WTC11 (cell line): ENCODE measurements at places on chromosomes 12 and 14.
A peak's percentile ranks its signal among the peaks of the same experiment; 100 is the strongest.

GRCh38 chr12:40980427-40980961 is 207.6 kb upstream of the PDZRN4 start:
- no peak for DNase-seq
- no peaks in the 10 kb centered on the region for H3K27me3 ChIP-seq
- no peak overlapping the region for H3K4me3 ChIP-seq

GRCh38 chr14:96816281-96816680 is 19.1 kb downstream of the VRK1 start:
- no peak for DNase-seq
- no peaks in the 10 kb centered on the region for H3K36me3 ChIP-seq
- no peak overlapping the region for H3K4me3 ChIP-seq
- H3K27me3 ChIP-seq, result no peaks in the 10 kb centered on the region
- no peak overlapping the region; the same call in 1 of the 2 replicates for H3K27ac ChIP-seq
- peaks cover 48% of the 10 kb centered on the region for H3K4me1 ChIP-seq

DNA sequence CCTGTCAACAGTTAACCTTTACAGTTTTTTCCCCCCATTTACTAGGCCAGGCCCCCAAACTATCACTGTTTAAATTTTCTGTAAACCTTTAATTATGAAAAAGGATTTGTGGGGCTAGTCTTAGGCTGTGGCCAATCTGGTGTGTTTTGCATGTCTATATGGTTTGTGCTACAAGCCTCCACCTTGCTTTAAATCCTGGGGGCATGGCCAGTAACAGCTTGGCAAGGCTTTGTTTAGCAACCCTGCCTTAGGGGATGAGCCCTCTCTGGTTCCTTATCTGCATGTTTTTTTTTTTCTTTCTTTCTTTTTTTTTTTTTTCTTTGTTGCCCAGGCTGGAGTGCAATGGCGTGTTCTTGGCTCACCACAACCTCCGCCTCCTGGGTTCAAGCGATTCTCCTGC is 102.7 kb downstream of the KCNMB4 start:
- no peak overlapping the region for H3K27ac ChIP-seq
- no peak overlapping the region for H3K4me3 ChIP-seq
- peaks cover 8% of the 10 kb centered on the region for H3K27me3 ChIP-seq
- H3K36me3 ChIP-seq, result peaks cover 25% of the 10 kb centered on the region
- no peak for DNase-seq

DNA sequence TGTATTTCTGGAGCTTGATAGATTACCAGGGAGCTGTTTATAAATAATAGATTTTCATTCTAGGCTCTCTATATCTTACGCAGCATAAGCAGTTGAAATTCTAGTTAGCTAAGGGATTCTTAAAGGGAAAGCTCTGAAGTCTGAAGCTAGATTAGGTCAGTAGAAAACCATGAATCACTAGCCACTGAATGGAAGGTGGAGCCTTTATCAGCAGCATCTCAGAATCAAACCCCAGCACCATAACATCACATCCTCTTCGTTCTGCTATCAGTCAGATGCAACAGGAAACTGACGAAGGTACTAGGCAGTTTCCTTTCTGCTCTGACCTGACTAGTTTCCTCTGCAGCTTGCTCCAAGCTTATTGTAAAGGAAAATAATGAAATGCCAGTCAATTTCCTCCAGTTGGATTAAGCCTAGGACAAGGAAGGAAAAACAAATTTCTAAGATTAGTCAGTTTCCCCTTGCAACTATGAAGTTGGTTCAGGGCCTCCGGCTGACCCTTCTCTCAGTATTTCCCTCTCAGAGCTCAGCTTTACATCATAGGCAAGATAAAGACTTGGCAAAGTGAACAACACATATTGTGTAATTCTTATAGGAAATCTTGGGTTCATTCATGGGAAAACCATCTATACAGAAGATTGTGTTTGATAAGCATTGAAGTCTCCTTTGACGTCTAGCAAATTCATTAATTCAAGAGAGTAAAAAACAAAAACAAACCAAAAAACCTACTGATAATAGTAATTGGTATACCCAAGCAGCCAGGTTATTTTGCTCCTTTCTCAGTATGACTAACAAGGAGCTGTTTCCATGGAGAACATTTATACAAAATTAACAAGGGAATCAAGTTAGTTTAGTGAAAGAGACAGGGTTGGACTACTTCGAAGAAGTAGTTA is 43.4 kb upstream of the CFAP54 start:
- no peak for DNase-seq
- no peaks in the 10 kb centered on the region for H3K36me3 ChIP-seq
- H3K4me1 ChIP-seq, result no peaks in the 10 kb centered on the region
- H3K27me3 ChIP-seq, result no peaks in the 10 kb centered on the region

DNA sequence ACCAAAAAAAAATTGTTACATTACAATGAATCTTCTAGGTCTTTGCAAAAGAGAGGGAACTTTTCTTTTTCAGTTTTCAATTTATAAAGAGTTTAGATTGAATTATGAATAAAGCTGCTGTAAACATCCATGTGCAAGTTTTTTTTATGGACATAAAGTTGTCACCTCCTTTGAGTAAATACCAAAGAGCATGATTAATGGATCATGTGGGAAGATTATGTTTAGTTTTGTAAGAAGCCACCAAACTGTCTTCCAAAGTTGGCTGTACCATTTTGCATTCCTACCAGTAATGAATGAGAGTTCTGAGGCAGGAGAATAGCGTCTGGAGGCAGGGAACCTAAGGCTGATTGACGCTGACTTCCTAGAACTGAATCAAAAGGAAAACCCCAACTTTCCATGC is 30.2 kb downstream of the LEMD3 start:
- H3K4me1 ChIP-seq, result peaks cover 36% of the 10 kb centered on the region
- DNase-seq, result no peak
- H3K27me3 ChIP-seq, result no peaks in the 10 kb centered on the region
- no peak overlapping the region for H3K4me3 ChIP-seq
- no peak overlapping the region for H3K27ac ChIP-seq
- H3K36me3 ChIP-seq, result peaks cover 14% of the 10 kb centered on the region

DNA sequence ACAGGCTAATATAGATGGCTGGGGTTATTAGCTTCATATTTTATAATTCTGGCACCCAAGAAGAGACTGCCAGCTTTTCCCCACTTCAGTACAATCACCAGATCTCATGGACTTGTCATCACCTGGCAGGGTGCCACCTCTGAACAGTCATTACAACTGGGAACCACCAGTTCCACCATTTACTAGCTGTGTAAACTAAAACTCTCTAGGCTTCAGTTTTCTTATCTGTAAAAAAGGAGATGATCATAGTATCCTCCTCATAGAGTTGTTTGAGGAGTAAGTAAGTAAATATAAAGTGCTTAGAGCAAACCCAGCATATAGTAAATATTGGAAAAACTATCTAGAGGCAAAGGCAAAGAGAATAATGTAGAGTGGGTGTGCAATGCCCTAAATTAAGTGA is 19.3 kb downstream of the CPNE8 start:
- peaks cover 16% of the 10 kb centered on the region for H3K36me3 ChIP-seq
- no peak overlapping the region for H3K27ac ChIP-seq
- no peaks in the 10 kb centered on the region for H3K4me1 ChIP-seq
- no peak overlapping the region for H3K4me3 ChIP-seq
- H3K27me3 ChIP-seq, result no peaks in the 10 kb centered on the region
- no peak for DNase-seq

DNA sequence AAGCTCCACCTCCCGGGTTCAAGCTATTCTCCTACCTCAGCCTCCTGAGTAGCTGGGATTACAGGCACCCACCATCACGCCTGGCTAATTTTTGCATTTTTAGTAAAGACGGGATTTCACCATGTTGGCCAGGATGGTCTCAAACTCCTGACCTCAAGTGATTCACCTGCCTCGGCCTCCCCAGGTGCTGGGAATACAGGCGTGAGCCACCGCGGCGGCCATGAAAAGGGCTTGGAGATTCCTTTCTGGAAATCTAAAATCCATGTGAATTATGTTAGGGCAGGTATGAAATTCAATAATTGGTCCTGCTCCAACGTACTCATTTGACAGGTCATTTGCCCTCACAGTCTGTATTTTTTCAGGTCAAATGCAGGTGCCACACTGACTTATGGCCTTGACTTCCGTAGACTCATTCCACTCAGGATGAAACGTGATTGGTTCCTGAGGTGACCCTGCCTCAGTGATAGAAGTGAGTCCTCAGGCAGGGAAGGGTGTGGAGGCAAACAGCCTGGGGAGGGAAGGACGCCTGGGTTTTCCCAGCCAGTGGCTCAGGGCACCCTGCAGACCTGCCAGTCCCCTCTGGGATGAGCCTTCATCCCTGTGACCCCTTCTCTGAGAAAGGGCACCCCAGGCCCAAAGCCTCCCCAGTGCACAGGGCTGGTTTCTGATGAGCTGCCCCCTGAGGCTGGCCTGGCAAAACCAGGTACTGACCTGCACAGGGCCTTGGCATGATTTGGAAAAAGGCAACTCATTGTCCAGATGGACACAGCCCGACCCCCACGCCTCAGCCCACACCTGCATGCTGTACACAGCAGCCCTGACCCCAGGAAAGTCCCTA is 48.7 kb downstream of the PSMA6 start:
- no peak overlapping the region for H3K27ac ChIP-seq
- H3K4me3 ChIP-seq, result no peak overlapping the region
- H3K27me3 ChIP-seq, result no peaks in the 10 kb centered on the region
- peaks cover 35% of the 10 kb centered on the region for H3K4me1 ChIP-seq
- no peaks in the 10 kb centered on the region for H3K36me3 ChIP-seq

DNA sequence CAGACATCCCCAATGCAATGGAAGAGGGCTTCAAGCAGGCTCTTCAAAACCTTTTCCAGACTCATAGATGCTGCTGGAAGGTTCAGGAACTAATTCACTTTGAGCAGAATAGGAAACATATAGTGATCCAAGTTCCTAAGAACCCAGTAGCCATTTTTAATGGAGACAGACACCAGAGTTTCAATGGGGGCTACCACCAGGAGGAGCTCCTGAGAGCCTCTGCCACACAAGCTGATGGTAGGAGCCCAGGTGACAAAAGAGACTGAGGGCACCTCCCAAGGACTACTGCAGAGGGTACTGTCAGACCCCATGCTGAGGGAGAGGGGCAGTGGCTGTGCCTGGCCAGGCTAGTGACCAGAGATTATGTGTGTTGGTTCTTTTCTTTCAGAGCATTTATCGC is 45.9 kb downstream of the IFNG start:
- DNase-seq, result peak; percentile 69
- H3K27ac ChIP-seq, result no peak overlapping the region
- peaks cover 4% of the 10 kb centered on the region for H3K27me3 ChIP-seq
- no peak overlapping the region for H3K4me3 ChIP-seq
- H3K36me3 ChIP-seq, result no peaks in the 10 kb centered on the region
